Activated CD4-positive, alpha-beta memory T cell treated with anti-CD3 and anti-CD28 coated beads for 36 hours (primary cell): ENCODE measurements at places on chromosomes 2 and 18. TPM values are rescaled to one million over a fixed set of nuclear protein-coding genes. Genes with fewer than 3 reads are reported as not detected.

GRCh38 chr2:95266781-95267430 is 7.3 kb upstream of the PROM2 start:
- DNase-seq, result peak; percentile 6
- H3K27me3 ChIP-seq, result peaks cover 5% of the 10 kb centered on the region
- H3K4me3 ChIP-seq, result no peak overlapping the region
- H3K27ac ChIP-seq, result no peak overlapping the region
- no peaks in the 10 kb centered on the region for H3K4me1 ChIP-seq
- H3K36me3 ChIP-seq, result no peaks in the 10 kb centered on the region

DNA sequence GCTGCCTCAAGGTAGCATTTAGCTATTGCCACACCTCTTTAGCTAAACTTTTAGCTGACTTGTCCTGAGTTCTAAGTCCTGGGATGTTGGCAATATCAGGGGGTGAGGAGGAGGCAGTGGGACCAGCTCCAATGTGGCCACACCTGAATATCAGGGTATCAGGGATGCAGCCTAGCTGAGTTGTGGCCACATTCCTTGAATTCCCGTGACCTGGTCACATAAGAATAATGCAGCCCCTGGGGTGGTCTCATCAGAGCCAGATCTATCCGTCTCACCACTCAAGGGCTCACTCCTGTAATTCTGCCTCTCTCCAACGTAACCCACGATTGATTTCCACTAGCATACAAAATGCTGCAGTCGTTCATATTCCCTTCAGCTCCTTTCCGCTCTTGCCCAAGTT is 11.6 kb upstream of the TAF1B start:
- no peak overlapping the region for H3K4me3 ChIP-seq
- no peaks in the 10 kb centered on the region for H3K36me3 ChIP-seq
- no peak for DNase-seq

Gene IL36RN
- total RNA-seq, result not detected

GRCh38 chr2:188588235-188588634 is 296.6 kb downstream of the GULP1 start:
- no peaks in the 10 kb centered on the region for H3K36me3 ChIP-seq
- no peak for DNase-seq
- no peaks in the 10 kb centered on the region for H3K27me3 ChIP-seq
- no peaks in the 10 kb centered on the region for H3K4me1 ChIP-seq
- H3K27ac ChIP-seq, result no peak overlapping the region

Gene RNMT
- 43.6 TPM for total RNA-seq

DNA sequence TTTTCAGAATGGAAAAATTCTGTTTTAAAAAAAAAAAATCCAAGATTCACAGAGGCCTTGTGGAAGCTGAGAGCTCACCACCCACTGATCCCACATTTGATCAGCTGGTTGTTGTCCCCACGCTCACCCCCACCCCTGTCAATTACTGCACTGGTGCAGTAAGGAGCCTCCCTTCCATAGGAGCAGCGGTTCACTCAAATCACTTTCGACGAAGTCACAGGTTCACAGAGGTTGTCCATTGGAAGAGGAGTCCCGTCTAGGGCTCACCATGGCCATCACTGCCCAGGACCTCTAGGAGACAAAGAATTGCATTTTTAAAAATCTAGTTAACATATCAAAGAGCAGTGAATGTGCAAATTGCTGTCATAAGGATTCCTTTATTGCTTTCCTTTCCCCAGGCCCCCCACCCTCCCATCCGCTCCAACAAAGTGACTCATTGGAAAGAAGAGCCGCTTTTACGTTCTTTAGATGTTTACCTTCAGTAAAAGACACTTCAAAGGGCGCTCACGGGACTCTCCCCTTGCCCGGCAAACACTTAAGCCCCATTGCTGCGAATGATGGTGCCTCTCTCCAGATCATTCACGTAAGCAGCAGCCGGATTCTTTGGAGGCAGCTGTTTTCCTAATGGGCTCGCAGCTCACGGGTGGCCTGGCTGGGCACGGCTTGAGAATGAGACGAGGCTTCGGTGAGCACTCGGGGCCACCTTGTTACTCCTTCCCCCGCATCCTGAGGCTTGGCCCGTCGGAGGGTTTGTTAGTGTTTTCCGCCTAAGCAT is 165.5 kb upstream of the SALL3 start:
- DNase-seq, result no peak
- no peak overlapping the region for H3K27ac ChIP-seq
- no peaks in the 10 kb centered on the region for H3K4me1 ChIP-seq
- H3K4me3 ChIP-seq, result no peak overlapping the region
- H3K27me3 ChIP-seq, result peaks cover 8% of the 10 kb centered on the region
- no peaks in the 10 kb centered on the region for H3K36me3 ChIP-seq

Gene ADCYAP1
- total RNA-seq, result not detected

GRCh38 chr2:15734674-15735483 is 143.2 kb downstream of the DDX1 start:
- H3K4me1 ChIP-seq, result no peaks in the 10 kb centered on the region
- DNase-seq, result no peak
- H3K36me3 ChIP-seq, result no peaks in the 10 kb centered on the region
- no peak overlapping the region for H3K27ac ChIP-seq

- H3K27me3 ChIP-seq, result no peaks in the 10 kb centered on the region
- H3K4me1 ChIP-seq, result peaks cover 20% of the 10 kb centered on the region
- no peak overlapping the region for H3K27ac ChIP-seq
- DNase-seq, result no peak
Observed at GRCh38 chr18:35490894-35491699, 6.7 kb downstream of the INO80C start.

DNA sequence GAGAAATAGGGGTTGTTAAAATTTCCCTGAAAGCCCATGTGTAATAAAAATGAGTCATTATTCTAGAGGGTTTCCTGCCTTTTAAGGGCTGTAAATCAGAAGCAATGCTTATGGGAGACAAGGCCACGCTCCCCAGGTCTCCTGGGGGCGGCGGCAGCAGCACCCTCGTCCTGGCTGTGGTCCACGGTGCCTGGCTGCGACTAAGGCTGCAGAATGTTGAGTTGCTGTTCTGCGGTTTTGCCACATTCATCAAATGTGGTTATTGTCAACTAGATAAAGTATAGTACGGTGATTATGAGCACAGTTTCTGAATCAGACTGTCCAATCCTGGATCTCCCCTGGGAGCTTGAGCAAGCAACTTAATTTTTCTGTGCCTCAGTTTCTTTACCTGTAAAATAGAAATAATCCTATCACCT is 11.9 kb upstream of the AGFG1 start:
- H3K4me3 ChIP-seq, result peak overlapping the region; percentile 51
- no peaks in the 10 kb centered on the region for H3K27me3 ChIP-seq
- peak overlapping the region; percentile 90 for H3K27ac ChIP-seq
- peak; percentile 83 for DNase-seq

GRCh38 chr2:201855356-201855755 is 49.0 kb downstream of the CDK15 start:
- no peak overlapping the region for H3K4me3 ChIP-seq
- DNase-seq, result no peak
- peaks cover 11% of the 10 kb centered on the region for H3K4me1 ChIP-seq

DNA sequence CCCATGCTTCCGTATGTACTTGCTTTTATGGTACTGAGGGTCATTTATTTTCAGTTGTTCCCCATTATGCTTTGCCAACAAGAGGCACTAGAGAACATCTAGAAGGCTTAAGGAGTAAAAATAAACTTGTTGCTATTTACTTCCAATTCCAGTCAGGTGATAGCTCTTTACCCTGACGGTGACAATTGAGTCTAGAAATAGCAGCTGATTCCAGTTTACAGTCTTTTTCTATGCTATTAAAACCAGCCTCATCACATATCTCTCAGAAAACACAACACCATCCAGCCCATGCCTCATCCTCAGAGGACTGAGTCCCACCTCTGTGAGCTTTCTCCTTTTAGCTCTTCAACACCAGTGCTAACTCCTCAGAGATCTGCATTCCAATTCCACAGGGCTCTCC is 327.0 kb downstream of the GPD2 start:
- no peak overlapping the region for H3K27ac ChIP-seq
- no peaks in the 10 kb centered on the region for H3K4me1 ChIP-seq
- no peaks in the 10 kb centered on the region for H3K27me3 ChIP-seq
- H3K4me3 ChIP-seq, result no peak overlapping the region

Gene POTEI
- not detected for total RNA-seq

DNA sequence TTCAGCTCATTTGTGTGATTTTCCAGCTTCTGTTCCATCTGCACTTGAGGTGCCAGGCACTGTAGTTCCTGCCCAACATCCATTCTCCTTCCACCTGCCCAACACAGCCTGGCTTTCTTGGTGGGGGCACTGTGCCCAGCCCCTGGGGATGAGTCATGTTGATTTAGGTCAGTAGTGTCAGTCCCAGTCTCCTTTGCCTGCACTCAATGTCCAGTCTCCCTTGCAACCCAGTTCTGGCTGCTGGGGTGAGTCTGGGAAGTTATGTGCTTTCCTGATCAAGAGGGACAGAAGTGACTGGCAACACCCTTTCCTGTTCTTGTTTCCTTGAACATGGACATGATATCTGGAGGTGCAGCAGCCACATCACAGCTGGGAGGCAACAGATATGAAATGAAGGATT is 1.5 kb upstream of the ASB18 start:
- H3K27ac ChIP-seq, result no peak overlapping the region
- no peak overlapping the region for H3K4me3 ChIP-seq
- peaks cover 24% of the 10 kb centered on the region for H3K27me3 ChIP-seq
- DNase-seq, result no peak
- no peaks in the 10 kb centered on the region for H3K4me1 ChIP-seq
- no peaks in the 10 kb centered on the region for H3K36me3 ChIP-seq

Gene SCN9A
- not detected for total RNA-seq

- no peak overlapping the region for H3K27ac ChIP-seq
- H3K27me3 ChIP-seq, result peaks cover 25% of the 10 kb centered on the region
- H3K4me3 ChIP-seq, result no peak overlapping the region
- no peaks in the 10 kb centered on the region for H3K36me3 ChIP-seq
- DNase-seq, result peak; percentile 55
Observed at GRCh38 chr2:219433666-219434467, 776 bp upstream of the SPEG start.

Gene POTEJ
- not detected for total RNA-seq

DNA sequence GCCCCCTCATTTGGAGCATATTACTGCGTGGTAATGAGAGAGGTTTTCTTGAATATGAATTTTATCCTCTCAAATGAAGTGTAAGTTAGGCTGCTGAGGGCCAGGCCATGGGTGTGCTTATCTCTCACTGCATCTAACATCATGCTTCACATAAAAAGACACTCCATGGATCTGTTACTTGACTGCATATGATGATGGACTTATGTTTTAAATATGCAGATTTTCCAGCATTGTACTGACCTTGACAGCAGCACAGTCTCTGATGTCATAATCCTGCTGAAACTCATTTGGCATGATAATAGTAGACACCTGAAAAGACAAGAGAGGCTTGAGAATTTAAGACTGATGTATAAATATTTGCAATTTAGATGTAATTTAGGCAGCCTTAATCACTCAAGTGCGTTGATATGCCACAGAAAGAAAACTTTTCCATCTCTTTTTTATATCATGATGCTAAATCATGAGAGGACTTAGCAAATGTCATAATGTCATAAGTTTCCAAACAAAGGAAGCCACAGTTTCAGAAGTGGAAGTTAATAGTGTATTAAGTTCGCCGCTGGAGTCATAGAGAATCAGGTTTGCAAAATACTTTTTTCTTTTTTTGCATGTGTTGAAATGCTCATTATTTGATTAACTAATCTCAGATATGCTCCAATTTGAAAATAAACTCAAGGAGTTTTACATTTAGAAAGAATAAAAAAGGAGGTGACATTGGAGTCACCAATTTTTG is 62.7 kb upstream of the CD302 start:
- no peak for DNase-seq
- no peaks in the 10 kb centered on the region for H3K27me3 ChIP-seq
- peaks cover 54% of the 10 kb centered on the region for H3K36me3 ChIP-seq
- H3K4me1 ChIP-seq, result peaks cover 8% of the 10 kb centered on the region
- H3K4me3 ChIP-seq, result no peak overlapping the region

- no peak overlapping the region for H3K4me3 ChIP-seq
- H3K27ac ChIP-seq, result no peak overlapping the region
- H3K27me3 ChIP-seq, result no peaks in the 10 kb centered on the region
- H3K4me1 ChIP-seq, result no peaks in the 10 kb centered on the region
Observed at GRCh38 chr2:80621656-80622055, 317.1 kb upstream of the LRRTM1 start.
